Fibroblast of lung (primary cell): ENCODE measurements at places on chromosomes 5 and 9. TPM values are rescaled to one million over a fixed set of nuclear protein-coding genes. Genes with fewer than 3 reads are reported as not detected.

DNA sequence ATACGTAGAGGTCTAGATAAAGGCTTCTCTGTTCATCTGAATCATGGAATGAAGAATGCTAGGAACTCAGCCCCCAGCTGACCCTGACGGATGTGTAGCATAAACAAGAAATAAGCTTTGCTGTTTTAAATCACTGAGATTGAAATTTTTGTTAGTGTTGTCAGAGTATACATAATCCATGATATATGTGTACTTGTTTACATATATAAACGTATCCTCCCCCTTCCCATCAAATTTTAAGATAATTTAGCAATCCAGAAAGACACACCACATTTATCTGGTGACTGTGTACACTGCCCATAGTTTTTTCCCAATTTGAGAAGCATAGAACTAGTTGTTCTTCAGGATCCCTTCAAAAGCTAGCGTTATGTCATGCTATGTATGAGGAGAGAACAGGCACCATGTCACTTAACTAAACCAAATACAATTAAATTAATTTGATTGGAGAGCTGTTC, 80.8 kb upstream of the OSMR start:
- DNase-seq, result no peak

ALDOB gene
- total RNA-seq, result not detected in 2 replicates

DNA sequence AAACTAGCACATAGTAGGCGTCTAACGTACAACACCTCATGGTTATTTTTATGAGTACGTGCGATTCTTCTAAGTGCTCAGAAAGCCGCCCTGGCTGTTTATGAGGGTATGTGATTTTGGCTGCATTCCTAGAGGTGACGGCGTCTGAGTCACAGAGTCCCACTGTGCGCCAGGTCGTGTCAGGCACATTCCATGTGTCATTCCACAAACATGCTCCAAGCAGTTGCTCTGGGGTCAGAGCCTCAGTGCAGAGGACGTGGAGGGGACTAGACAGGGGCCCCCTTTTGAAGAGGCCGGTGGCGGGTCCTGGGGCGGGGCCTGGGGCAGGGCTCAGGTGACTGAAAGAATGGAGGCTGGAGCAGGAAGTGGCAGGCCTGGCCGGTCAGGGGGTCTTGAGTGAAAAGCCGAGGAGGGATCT, 51.9 kb downstream of the NEK6 start:
- peak; percentile 93 for DNase-seq

GRCh38 chr5:174323878-174324281, 278.4 kb downstream of the NSG2 start:
- DNase-seq, result peak; percentile 60

- DNase-seq, result peak; percentile 84
Observed at GRCh38 chr5:42912184-42912798, 100.6 kb upstream of the SELENOP start.

- peak; percentile 3 for DNase-seq
Observed at GRCh38 chr9:101639311-101639710, 44.5 kb upstream of the PPP3R2 start.

TMEM171 gene
- total RNA-seq, result under 0.01 and 0.83 TPM in 2 replicates

GRCh38 chr5:12237837-12238575, 333.8 kb upstream of the CTNND2 start:
- no peak for DNase-seq

PCA3 gene
- total RNA-seq, result not detected in 2 replicates

DNA sequence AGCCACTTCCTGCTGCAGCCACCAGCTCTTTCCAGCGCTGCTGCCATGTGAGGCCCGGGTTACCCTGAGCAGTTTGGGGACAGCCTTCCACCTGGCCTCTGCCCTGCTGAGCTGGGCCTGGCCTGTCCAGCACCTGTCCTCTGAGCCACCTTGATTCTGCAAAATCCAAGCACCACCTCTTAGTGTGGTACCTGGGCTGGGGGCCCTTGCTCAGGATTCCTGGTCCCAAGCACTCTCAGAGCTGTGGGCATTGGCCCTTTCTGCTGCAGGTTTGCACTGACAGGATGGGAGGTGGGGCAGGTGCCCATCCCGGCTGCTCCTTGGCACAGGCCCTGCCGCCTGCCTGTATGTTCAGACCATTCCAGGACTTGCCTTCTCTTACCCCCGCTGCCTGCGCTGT, 309.2 kb upstream of the IRX4 start:
- no peak for DNase-seq

- DNase-seq, result no peak
Observed at GRCh38 chr5:157342822-157343402, 77.0 kb downstream of the CYFIP2 start.

DNA sequence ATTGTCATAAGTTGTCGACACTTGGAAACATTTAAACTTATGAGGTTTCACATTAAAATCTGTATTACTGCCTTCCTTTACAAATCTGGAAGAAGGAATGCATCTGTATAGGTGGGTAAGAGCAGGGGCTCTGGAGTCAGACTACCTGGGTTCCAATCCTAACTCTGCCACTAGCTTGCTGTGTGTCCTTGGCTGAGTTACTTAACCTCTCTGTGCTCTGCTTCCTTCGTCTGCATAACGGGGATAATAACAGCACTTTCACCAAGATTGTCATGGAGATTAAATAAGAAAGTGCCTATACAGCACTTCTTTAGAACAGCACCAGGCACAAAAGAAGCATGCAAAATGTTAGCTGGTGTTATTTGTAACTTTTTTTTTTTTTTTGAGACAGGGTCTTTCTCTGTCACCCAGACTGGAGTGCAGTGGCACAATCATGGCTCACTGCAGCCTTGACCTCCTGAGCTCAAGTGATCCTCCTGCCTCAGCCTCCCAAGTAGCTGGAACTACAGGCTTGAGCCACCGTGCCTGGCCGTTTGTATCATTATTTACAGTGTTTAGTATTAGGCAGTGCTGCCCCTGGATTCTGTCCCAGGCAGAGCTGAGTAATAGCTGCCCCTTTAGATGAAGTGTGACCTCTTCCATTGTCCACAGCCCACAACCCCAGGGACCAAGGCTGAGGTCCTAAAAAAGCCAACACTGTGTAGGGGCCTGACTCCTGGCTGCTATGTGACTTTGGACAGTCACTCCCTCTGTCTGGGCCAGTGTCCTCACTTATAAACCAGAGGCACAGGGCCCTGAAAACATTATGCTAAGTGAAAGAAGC, 25.4 kb upstream of the TTLL11 start:
- DNase-seq, result peak; percentile 33

- DNase-seq, result peak; percentile 30
Observed at GRCh38 chr9:119556129-119556875, 187.1 kb upstream of the BRINP1 start.

SPEF2 gene
- 5.9 and 6.9 TPM in 2 replicates for total RNA-seq

RNF180 gene
- total RNA-seq, result 2.6 and 2.8 TPM in 2 replicates

GRCh38 chr5:53067641-53068040, 41.9 kb downstream of the MOCS2 start:
- peak; percentile 18 for DNase-seq

- peak; percentile 26 for DNase-seq
Observed at GRCh38 chr5:37112383-37112991, 136.7 kb downstream of the CPLANE1 start.

- DNase-seq, result no peak
Observed at GRCh38 chr5:174149989-174150388, 104.5 kb downstream of the NSG2 start.

- peak; percentile 65 for DNase-seq
Observed at GRCh38 chr9:78296201-78296892, 578 bp upstream of the PSAT1 start.

DNA sequence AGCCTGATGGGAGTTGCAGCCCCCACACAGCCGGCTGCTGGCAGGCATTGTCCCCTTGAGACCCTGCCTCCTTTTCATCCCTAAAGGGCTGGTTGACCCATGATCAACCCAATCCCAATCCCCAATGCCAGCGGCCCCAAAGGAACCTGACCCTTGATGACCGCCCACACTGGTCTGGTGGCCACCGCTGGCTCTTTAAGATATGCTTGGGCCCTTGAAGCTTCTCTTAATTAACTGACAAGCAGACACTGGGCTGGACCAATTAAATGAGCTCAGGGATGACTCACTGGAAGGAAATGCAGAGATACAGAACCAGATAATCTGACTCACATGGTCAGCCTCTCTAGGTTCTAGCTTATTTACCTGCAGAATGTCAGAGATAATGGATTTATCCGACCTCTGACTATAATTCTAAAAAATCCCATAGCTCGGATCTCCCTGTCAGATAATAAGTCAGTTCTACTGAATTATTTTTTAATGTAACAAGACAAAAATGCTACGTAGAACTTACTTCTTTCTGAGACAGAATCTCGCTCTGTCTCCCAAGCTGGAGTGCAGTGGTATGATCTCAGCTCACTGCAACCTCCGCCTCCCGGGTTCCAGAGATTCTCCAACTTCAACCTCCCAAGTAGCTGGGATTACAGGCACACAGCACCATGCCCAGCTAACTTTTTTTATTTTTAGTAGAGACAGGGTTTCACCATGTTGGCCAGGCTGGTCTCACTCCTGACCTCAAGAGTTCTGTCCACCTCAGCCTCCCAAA, 11.1 kb upstream of the MLANA start:
- DNase-seq, result peak; percentile 24

ITK gene
- 0.17 TPM in 1 of 2 replicates, not detected in the other for total RNA-seq

- no peak for DNase-seq
Observed at GRCh38 chr5:124330595-124331220, 415.7 kb downstream of the ZNF608 start.

GRCh38 chr5:78792345-78793055, 143.9 kb upstream of the LHFPL2 start:
- no peak for DNase-seq

GRCh38 chr5:83090169-83090568, 12.8 kb downstream of the XRCC4 start:
- no peak for DNase-seq

GRCh38 chr9:88680041-88680440, 145.1 kb downstream of the NXNL2 start:
- peak; percentile 3 for DNase-seq
